Testis (tissue), 5 donors: ENCODE measurements at places on chromosomes 11 and 22. TPM values are rescaled to one million over a fixed set of nuclear protein-coding genes. Genes with fewer than 3 reads are reported as not detected.

FADS2 gene
- 123 TPM for total RNA-seq

SOX10 gene
- total RNA-seq: 5.0 TPM

ENDOD1 gene
- 55.6 TPM for total RNA-seq

GRCh38 chr11:117933930-117934329 is 4.7 kb upstream of the TMPRSS13 start:
- no peak for DNase-seq

DNA sequence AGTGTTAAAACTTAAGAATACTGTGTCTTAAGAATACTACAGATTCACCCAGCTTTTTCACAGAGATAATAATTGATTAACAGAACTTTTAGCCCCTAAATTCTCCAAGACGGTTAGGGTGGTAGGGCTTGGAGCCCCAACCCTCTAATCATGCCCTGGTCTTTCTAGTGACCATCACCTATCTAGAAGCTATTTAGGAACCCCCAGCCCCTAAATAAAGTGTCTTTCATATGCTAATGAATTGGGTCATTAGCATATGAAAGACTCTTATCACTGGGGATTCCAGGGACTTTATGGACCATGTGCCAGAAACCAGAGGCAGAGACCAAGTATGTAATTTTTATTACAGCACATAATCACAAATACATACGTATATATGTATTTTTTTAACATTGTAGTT is 999.7 kb upstream of the RAG2 start:
- DNase-seq: no peak

- no peak for DNase-seq
These were observed 100.0 kb downstream of the PAX6 start for GRCh38 chr11:31711137-31711536.

DNA sequence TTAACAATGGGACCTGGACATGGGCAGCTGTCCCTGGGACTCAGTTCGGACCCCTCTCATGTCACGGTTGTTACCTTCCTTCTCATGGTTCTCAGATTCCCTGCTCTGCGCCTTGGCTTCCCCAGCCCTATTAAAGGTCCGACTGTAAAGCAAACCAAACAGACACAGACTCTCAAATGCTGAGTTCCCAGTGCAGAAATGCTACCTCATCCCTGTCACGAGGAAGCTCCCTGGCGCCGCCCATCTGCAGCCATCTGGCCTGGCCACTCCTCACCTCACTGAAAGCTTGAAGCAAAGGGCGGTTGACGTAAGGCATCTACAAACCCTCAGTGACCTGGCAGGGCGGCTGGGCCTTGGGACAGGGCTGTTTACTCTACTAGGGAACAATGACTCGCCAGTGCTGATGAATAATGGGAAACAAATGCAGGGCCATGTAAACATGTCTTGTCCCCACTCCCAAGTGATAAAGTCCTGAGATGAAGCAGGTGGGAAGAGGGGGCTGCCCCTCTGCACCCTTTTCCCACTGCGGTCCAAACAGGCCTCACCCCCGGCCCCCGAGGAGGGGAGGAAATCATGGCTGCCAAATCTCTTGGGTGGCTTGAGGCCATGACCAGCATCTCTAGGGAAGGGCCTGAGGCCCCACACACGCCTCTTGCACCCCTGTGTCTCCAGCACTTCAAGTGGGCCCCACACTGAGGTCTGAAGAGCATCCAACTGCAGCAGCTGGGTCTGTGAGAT is 49.3 kb downstream of the SCUBE1 start:
- DNase-seq: no peak

DNA sequence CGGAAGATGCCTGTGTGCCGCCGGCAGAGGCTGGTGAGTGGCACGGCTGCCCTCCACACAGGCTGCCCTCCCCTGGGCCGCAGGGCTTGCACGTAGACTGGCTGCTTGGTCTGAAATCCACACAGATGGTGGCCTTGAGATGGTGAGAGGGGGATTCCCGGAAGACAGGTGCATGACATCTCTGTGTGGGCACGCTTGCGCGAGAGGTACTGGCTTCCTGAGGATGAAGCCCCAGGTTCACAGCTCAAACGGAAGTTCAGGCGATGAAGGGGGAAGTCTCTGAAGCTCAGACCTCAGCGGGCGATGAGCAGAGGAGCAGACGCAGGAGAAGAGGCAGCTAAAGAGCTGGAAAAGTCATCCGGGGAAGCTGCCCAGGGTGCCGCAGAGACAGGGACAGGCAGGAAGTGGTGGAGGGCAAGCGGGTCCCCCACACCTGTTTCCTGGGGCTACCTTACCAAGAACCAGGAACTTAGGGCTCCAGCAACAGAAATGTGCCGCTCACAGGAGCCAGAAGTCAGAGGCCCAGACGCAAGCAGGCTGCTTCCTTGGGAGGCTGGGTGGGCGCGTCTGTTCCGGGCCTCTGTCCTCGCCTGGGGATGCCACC is 7.2 kb downstream of the CRELD2 start:
- DNase-seq: no peak
